ENCODE measurements at places on chromosomes 16 and 17.

DNA sequence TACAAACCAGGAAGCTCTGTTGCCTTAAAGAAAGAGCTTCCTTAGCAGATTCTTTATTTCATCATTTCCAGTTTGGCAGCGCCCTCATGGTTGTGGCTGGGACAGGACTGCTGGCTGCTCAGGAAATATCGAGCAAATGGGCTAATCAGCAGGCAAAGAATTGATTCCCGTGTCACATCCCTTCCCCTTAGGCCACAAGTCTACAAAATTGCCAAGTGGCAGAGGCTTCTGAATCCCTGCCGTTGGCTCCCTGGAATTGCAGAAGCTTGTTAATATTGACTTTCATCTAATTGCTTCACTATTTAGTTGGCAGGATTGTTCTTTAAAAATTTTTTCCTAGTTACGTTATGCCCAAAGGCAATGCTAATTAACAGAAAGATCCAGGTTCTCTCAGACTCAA is 456.3 kb upstream of the ERCC4 start:
- no peak for DNase-seq

GRCh38 chr17:9235346-9235745 is 214.0 kb downstream of the NTN1 start:
- DNase-seq: no peak

DNA sequence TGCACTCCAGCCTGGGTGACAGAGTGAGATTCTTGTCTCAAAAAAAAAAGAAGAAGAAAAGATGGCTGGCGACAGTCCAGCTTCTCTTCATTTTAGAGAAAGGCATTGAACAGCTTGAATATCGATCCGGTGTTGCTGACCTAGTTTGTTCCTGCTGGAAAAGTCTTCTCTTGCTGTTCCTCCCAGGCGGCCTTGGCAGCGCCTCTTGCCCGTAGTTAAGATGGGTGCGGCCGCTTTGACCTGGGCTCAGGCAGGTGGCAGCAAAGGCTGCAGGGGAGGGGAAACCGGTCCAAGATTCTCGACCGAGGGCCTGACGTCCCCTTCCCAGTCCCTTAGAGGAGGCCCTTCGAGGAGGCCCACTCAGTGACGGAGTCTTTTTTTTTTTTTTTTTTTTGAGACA is 3.8 kb upstream of the ZNF764 start:
- no peak for DNase-seq

DNA sequence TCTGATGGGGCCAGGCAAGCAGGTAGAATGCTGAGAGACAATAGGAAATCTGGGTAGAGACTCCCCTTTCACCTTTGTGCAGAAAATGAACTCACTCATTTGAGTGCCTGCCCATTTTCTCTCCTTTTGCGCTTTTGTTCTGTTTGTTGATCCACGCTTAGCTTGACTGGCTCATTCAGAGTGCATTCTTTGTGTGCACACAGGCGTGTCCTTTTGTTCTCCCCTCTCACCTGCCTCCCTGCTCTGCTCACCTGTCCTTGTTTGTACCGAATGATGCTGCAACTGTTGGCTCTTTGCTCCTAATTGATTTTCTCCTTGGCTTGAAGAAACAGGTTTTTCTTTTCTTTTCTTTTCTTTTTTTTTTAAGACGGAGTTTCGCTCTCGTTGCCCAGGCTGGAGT is 15.8 kb downstream of the PGS1 start:
- DNase-seq: peak; percentile 92

DNA sequence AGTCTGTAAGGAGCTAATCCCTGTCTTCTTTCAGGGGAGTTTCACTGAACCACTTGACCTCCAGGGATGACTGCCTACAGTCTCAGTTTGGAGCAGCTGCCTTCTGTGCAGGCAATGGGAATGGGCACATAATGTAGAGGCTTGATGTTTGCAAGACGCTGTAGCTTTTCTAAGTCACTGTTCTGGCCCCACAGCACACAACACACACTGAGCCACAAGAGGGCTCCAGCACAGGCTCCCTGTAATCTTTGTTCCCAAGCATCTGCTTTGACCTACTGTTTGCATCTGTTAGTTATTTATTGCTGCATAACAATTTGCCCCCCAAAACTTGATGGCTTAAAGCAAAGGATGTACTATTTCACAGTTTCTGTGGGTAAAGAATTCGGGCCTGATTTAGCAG is 419.0 kb upstream of the ASIC2 start:
- no peak for DNase-seq

Data from NCI-H1105 (cell line).